Activated CD4-positive, alpha-beta T cell treated with anti-CD3 and anti-CD28 coated beads for 24 hours (primary cell): ENCODE measurements at places on chromosomes 7 and 10.

- DNase-seq, result no peak
Measured at GRCh38 chr7:47389171-47389922, 192.6 kb downstream of the TNS3 start.

DNA sequence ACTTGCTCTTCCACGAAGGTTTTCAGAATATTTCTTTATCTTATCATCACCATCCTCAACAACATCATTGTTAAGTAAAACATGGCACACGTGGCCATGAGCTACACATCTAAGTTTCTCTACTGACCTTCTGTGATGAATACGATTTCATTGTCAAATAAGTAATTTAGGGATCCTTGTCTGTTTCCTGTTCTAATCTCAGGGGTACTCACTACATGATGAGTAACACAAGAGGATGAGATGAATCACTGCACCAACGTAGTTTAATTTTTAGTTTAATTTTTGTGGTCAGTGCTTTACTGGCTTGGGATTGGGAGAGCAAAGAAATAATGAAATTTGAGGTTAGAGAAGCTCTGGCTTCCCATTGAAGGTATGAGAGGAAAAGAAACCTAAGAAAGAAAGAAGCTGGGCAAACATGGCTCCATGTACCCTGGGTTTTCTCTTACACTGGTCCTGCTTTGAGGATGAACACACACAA, 461.9 kb upstream of the KLF6 start:
- no peak for DNase-seq

DNA sequence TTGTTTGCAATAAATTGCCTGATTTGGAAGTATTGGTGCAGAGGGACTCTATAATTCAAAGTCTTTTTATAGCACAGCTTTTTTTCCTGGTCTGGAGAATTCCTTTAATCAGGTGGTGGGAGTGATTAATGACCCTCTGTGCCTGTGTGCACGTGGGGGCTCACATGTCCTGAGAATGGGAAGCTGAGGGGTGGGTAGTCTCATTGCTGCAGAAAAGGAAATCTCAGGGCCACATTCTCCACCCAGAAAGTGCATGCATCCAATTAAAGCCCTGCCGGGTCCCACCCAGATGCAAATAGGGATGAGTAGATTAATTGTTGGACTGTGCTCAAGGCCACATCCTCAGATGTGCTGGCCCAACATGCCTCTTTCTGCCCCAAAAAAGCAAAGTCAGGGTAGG, 324.7 kb downstream of the CXCL12 start:
- DNase-seq, result no peak

DNA sequence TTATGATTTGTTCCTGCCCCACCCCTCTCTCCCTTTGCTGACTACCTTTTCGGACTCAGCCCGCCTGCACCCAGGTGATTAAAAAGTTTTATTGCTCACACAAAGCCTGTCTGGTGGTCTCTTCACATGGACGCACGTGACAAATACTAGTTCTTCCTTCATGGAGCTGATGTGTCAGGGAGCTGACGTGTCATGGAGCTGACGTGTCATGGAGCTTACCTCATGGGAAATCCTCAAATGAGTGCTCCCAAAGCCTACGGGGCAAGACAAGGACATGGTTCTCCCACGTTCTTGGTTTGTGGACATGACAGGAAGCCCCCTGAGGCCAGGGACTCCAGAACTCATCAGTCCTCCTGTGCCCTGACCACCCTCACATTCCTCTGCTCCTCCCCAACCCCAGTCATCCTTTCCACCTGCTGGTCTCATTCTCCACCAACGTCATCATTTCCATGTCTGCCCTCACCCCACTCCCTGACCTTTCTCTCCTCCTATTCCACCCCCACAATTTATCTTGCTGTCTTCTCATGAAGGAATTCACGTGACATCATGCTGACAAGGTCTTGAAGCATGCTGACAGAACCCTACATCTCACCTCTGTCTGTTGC, 261.3 kb downstream of the TCERG1L start:
- DNase-seq, result no peak

DNA sequence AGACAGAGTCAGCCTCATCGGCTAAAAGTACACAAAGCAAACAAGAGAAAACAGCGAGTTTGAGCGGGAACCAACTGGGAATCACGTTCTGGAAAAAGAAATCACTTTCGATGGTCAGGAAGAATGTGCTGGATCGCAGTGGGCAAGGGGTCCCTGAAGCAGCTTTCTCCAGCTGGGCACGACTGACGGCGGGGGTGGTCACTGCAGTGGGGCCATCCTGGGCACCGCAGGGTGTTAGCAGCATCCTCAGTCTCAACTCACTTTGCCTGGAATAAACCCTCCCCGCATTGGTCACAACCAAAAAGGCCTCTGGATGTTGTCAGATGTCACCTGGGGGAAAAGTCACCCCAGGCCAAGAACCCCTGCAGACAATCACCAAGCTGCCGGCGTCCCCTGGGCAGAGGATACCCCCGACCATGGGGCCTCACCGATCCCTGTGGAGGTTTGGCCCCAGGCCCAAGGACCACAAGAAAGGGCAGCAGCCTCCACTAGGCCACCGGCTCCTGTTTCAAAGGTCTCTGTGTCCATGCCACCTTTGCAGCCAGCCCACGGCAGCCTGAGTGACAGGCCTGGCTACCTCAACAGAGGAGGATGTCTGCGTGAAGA, 42.9 kb downstream of the EBF3 start:
- DNase-seq, result no peak

- DNase-seq, result peak; percentile 40
Measured at GRCh38 chr10:61902445-61903220, 1.1 kb downstream of the ARID5B start.

DNA sequence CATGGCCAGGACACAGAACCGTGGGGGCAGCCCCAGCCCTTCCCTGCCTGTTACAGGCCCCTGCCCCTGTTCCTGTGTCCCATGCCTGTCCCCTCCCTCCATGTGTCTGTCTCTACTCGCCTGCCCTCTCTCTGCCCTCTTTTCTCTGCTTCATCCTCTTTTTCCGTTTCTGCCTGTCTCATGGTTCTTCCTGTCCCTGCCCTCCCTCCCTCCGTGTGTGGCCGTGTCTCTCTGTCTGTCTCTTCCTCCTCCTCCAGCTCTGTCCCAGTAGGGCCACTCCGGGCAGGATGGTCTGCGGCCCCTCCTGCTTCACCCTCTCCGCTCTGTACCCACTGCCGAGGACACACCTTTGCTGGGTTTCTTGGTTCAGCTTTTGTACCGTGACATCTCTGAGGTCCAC, 137.4 kb downstream of the FAM53B start:
- DNase-seq, result no peak

DNA sequence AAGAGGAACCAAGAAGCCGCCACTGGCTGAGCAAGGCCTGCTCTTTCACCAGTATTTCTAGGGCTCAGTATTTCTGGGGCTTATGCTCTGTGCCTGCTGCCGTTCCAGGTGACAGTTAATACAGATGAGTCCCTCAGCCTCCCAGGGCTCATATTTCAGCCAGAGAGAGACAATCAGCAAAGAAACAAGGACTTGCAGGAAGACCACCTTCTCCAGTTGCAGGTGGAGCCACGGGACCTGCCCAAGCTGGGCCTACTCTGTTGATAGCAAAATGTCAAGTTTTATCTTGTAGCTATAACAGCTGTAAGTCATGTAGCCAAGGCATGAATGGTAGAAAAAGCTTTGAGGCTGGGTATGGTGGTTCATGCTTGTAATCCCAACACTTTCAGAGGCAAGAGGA, 42.7 kb downstream of the NPTX2 start:
- no peak for DNase-seq

GRCh38 chr7:44269417-44269816, 56.0 kb downstream of the CAMK2B start:
- DNase-seq, result no peak

DNA sequence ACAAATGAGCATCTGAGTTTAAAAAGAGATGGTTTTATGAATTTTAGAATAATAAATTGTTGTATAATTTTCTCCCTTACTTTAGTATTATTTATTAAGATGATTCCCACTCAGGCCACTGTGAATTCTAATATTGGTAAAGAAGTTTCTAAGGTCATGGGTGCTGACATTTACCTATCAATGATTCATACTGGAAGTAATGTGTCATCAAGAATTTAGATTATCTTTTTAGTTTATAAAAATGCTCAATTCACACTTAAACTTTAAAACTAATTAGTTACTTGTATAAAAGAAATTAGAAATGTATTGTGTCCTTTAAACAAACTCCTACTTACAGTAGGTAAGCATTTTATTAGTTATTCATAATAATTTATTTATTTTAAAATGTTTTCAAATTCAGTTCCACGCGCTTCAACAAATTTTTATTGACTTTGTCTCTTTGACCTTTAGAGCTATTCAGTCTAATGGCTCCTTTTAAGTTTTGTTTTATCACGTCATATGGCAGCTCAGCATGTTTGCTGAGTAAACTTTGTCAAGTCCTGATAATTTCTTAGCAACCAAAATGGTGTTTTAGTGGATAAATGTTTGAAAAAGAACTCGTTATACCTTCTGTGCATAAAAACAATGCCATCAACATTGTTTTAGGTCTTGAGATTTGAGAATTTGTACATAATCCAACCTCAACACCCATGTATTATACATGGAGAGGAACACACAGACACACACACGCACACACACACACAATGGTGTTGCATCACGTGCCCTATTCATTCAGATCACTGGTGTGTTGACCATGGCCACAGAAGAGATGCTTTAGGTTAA, 15.1 kb upstream of the MRC1 start:
- DNase-seq, result no peak

- DNase-seq, result no peak
Measured at GRCh38 chr7:136174477-136175125, 197.4 kb upstream of the MTPN start.

GRCh38 chr10:111756217-111757061, 427.1 kb downstream of the GPAM start:
- DNase-seq, result peak; percentile 1
